GM20000 (cell line): ENCODE measurements at places on chromosomes 2 and 18.

- DNase-seq = no peak
These were observed 61.7 kb downstream of the KIAA1328 start for GRCh38 chr18:36890598-36890997.

DNA sequence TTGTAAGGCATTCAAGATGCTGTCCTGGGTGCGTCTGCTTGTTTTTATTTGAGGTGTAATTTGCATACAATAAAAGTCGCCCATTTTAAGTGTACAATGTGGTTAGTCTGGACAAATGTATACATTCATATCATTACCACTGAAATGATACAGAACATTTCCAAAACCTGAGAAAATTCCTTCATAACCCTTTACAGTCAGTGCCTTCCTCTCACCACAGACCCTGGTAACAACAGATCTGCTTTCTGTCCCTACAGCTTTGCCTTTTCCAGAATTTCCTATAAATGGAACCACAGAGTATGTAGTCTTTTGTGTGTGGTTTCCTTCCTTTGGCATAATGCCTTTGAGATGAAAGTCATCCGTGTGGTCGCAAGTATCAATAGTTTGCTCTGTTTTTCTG, 45.8 kb upstream of the NFU1 start:
- DNase-seq = no peak

GRCh38 chr18:1468550-1468949, 563.9 kb downstream of the ADCYAP1 start:
- DNase-seq = no peak

DNA sequence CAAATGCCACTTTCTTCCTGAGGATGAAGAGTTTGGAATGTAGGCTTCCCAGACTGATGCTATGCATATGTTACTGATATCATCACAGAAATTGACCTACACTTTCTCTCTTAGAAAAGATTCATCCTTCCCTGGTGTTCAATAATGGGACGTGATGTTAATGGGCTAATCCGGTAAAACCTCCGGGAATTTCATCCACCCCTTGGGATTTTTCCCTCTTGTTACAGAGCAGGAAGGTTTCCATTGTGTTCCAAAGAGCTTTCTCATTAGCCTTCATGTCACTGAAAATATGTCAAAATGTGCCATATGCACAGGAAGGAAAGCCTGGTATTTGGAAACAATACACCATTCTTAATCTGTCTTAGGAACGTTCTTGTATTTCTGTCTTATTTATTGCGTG, 20.7 kb downstream of the ALPK2 start:
- no peak for DNase-seq

- no peak for DNase-seq
These were observed 87.9 kb upstream of the KLHL29 start for GRCh38 chr2:23297112-23297511.

DNA sequence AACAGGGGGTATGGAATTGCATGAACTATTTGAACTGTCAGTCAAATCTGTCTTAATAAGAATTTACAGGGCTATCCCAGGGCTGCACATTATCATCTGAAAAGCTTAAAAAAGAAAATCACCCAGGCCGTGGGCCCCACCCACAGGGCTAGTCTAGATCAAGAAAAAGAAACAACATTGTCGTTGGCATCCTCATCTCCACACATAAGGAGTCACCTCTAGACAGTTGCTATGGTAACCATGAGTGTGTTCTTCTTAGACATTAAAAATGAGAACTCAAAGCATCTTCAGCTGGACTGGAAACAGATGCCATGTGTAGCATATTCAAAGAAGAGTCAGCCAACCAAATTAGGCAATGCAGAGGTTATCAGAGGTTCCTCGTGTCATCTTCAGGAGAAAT, 72.3 kb upstream of the CPO start:
- DNase-seq = no peak

DNA sequence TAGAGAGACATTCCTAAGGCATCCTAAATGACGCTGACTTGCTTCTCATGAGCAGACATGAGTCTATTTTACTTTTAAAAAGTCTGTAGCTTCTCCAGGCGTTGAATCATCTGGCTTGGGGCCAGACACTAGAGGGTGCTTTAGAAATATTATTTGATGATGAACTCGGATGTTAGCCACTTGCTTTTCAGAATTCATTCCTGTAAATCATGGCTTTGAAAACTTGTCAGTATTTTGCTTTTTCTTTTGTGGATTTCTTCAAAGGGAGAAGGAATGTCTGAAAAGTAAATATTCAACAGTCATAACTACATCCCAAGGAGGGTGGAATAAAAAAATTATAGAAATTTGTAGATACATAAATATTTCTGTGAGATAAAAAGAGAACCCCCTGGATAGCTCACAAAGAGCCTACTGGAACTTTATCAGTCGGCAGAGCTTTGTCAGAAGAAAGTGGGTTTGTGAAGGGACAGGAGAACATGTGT, 370.8 kb downstream of the OSR1 start:
- DNase-seq = no peak

DNA sequence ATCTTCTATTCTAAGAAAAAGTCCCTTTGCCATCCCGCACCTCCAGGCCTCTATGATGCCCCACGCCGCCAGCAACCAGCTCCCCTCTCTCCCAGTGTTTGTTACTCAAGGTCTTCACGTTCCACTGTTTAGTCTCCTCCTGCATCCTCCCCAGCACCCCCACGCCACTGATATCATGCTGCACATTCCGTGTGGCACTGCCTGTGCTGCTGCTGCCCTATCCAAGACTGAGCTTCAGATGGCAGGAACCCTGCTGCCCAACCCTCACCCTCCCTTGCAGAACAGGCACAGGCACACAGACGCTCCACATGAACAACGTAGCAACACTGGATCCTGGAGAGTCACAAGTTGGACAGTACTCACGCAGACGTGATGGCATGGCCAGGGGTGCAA, 35.3 kb downstream of the MYO5B start:
- DNase-seq = no peak

- DNase-seq = no peak
These were observed 64.1 kb upstream of the ACVR1C start for GRCh38 chr2:157692768-157693167.

- DNase-seq = no peak
These were observed 10.3 kb upstream of the SCG2 start for GRCh38 chr2:223612501-223612900.

DNA sequence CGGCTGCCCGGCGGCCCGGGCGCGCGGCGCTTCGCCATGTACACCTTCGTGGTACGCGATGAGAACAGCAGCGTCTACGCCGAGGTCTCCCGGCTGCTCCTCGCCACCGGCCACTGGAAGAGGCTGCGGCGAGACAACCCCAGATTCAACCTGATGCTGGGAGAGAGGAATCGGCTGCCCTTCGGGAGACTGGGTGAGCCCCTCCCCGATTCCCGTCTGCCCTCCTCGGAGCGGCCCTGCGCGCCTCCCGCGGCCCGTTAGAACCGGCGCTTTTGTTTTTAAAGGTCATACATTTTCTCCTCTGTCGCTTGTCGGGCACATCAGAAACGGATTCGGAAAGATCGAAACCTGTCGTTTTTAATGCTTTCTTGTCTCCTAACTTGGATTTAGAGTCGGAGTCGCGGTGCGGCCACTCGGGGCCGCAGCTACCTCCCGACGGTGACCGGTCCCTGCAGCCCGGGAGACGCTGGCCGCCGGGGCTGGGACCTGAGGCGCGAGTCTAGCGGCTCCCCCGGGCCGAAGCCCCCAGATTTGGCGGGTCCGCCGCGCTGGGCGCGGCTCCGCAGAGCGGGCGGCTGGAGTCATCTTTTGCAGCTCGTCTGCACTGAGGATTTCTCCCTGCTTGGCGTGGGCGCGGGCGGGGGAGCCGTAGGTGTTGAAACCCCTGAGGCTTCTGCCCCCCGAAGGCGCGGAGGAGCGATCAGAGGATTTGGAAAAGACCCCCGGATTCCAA, 519 bp downstream of the TTL start:
- peak; percentile 56 for DNase-seq

GRCh38 chr18:3062798-3063680, 50.1 kb upstream of the LPIN2 start:
- peak; percentile 49 for DNase-seq

DNA sequence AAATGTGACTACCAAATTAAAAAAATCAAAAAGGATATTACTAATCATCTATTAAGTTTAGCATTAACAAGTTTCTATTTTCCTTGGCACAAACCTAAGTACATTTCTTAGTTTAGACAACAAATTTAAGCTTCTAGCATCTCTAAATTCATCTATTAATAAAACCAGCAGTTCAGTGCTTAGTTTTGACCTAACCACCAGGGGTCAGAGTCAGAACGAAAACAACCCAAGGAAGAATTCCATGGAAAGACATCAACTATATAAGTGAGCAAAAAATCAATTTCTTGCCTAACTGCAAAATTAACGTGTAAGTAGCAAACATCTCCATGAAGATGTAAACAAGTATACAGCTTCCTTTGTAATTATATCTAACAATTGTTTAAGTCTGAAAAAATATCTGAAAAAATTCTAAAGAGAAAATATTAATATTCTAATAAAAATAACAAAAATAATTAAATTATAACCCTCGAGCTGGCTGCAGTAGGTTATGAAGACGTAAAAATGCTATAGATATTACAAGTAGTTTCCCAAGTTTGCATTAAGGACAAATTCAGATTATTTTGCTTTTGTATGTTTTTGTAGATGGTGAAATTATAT, 83.7 kb downstream of the CERKL start:
- DNase-seq = no peak

DNA sequence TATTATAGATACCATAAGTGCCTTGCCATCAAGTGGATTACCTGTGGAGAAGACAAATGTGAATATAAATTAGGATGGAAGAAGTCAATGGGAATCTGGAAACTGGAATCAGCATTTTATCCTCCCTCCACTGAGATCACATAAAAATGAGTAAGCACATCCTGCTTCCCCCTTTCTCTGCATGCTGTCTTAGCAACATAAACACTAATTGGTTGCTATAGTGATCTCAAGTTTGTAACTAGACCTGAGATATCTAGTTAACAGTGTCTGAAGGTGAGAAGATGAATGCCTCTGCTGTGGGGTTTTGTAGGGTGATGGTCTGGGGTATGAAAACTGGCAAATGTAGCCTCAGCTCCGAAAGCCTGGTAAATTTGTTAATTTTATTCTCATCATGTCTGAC, 1357.5 kb upstream of the CELF4 start:
- DNase-seq = no peak

GRCh38 chr2:166449439-166449838, 44.6 kb downstream of the SCN7A start:
- peak; percentile 1 for DNase-seq

GRCh38 chr2:240469740-240470139, 34.3 kb downstream of the GPC1 start:
- no peak for DNase-seq

DNA sequence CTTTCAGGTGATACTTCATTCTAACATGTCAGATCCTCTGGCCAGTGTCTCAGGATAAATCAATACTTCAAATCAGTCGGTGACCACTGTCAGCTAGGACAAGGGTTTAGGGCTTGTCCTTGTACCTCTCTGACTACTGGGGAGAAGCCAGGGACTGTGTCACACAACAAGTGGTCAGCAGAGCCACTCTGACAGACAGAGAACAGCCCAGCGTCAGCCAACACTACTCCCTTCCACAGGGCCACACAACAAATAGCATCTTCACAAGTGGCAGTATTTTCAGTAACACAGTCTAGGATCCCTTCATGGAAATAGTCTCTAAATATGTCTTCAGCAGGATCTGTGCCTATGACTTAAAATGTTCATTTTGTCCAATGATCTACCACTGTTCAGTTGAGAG, 14.2 kb downstream of the FLACC1 start:
- DNase-seq = no peak

- DNase-seq = no peak
These were observed 695.1 kb upstream of the ACVR2A start for GRCh38 chr2:147149575-147150240.

- no peak for DNase-seq
These were observed 79.8 kb upstream of the SPATS2L start for GRCh38 chr2:200226451-200227426.

- DNase-seq = no peak
These were observed 108.8 kb downstream of the FMNL2 start for GRCh38 chr2:152443771-152444170.
